K562 (cell line): ENCODE measurements at places on chromosomes 1 and 21. TPM values are rescaled to one million over a fixed set of nuclear protein-coding genes. Genes with fewer than 3 reads are reported as not detected.

DNA sequence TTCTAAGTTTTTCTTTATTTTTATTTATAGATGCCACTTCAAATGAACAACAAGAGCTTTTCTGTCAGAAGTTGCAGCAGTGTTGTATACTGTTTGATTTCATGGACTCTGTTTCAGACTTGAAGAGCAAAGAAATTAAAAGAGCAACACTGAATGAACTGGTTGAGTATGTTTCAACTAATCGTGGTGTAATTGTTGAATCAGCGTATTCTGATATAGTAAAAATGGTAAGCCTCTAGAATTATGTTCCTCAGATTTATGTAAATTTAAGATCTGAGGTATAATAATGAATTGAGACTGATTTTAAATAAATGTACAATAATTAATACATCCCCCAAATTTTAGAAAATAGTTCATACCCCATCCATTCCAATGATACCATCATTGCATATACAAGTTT lies 43.9 kb downstream of the PPP2R5A start:
- H3K36me3 ChIP-seq: peaks cover 48% of the 10 kb centered on the region; the same call in 2 of the 3 replicates
- H3K4me1 ChIP-seq: no peaks in the 10 kb centered on the region
- no peak overlapping the region for H3K4me3 ChIP-seq
- no peak overlapping the region for H3K27ac ChIP-seq
- DNase-seq: no peak

DNA sequence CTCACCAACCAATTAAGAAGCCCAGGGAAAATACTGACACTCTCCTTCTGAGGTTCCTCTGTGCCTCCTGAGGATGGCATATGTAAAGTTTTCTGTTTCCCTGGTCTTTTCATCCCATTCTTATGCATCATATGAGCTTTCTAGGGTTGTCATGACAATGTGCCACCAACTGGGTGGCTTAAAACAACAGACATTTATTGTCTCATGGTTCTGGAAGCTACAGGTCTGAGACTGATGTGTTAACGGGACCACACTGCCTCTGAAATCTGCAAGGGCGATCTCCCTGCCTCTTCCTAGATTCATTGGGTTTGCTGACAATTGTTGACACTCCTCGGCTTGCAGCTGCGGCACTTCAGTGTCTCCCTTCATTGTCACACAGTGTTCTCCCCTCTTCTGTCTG lies 308.4 kb downstream of the RGS7 start:
- H3K27ac ChIP-seq: no peak overlapping the region
- no peak overlapping the region for H3K4me3 ChIP-seq
- H3K27me3 ChIP-seq: no peaks in the 10 kb centered on the region
- H3K4me1 ChIP-seq: no peaks in the 10 kb centered on the region
- H3K36me3 ChIP-seq: no peaks in the 10 kb centered on the region

GRCh38 chr1:86913399-86913895 lies 479 bp downstream of the SELENOF start:
- no peaks in the 10 kb centered on the region for H3K27me3 ChIP-seq
- H3K36me3 ChIP-seq: peaks cover 35% of the 10 kb centered on the region
- peak overlapping the region; percentile 99 for H3K27ac ChIP-seq
- peak overlapping the region; percentile 86 for H3K4me3 ChIP-seq

DNA sequence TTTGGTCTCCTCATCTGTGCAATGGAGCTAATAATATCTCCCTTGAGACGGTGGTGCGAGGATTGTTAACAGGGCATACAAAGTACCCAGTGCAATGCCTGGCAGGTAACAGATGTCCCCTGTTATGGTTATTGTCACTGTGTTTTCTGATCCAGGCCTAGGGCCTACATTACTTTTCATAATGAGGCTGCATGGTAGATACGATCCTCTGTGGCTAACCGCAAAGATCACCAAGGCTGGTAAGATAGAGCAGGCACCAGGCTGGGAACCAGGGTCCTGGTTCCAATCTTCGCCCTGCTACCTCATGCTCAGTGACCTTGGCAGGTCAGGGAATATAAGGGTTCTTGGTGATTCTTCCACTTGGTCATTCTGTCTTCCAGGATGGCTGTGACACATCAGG lies 22.7 kb downstream of the KCNA2 start:
- no peaks in the 10 kb centered on the region for H3K4me1 ChIP-seq
- no peak for DNase-seq
- no peak overlapping the region for H3K27ac ChIP-seq
- H3K4me3 ChIP-seq: no peak overlapping the region
- peaks cover 58% of the 10 kb centered on the region for H3K27me3 ChIP-seq

DNA sequence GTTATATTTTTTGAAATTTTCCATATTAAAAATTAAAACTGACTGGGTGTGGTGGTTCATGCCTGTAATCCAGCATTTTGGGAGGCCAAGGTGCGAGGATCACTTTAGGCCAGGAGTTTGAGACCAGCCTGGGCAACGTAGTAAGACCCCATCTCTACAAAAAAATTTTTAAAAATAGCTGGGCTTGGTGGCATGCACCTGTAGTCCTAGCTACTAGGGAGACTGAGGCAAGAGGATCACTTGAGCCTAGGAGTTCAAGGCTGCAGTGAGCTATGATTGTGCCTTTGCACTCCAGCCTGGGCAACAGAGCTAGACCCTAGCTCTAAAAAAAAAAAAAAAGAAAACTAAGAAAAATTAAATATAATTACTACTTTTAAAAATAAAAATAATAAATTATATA lies 4.5 kb upstream of the SVBP start:
- H3K27ac ChIP-seq: no peak overlapping the region
- peaks cover 63% of the 10 kb centered on the region for H3K4me1 ChIP-seq
- H3K36me3 ChIP-seq: no peaks in the 10 kb centered on the region
- DNase-seq: no peak

- no peaks in the 10 kb centered on the region; the same call in 1 of the 2 replicates for H3K4me1 ChIP-seq
- no peak overlapping the region for H3K27ac ChIP-seq
- H3K36me3 ChIP-seq: no peaks in the 10 kb centered on the region
- H3K27me3 ChIP-seq: peaks cover 18% of the 10 kb centered on the region; the same call in 2 of the 3 replicates
- peak; percentile 65 for DNase-seq
Observed at GRCh38 chr1:18794561-18794960, 64.9 kb downstream of the TAS1R2 start.

DNA sequence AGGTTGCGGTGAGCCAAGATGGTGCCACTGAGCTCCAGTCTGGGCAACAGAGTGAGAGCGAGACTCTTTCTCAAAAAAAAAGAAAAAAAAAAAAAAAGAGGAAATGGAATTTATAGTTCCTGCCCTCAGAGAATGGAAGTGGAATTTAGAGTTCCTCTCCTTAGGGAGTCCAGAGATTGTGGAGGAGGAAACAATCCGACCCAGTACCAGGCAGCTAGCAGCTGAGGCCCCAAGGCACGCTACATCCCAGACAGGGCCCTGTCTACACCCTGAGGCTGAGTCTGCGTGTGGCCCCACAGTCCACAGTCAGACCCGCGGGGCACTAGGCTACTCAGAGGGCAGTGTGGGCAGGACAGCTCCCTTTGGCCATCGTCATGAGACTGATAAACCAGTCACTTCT lies 1.9 kb upstream of the MFN2 start:
- peaks cover 47% of the 10 kb centered on the region for H3K36me3 ChIP-seq
- DNase-seq: no peak
- H3K27me3 ChIP-seq: no peaks in the 10 kb centered on the region
- peaks cover 26% of the 10 kb centered on the region for H3K4me1 ChIP-seq

DNA sequence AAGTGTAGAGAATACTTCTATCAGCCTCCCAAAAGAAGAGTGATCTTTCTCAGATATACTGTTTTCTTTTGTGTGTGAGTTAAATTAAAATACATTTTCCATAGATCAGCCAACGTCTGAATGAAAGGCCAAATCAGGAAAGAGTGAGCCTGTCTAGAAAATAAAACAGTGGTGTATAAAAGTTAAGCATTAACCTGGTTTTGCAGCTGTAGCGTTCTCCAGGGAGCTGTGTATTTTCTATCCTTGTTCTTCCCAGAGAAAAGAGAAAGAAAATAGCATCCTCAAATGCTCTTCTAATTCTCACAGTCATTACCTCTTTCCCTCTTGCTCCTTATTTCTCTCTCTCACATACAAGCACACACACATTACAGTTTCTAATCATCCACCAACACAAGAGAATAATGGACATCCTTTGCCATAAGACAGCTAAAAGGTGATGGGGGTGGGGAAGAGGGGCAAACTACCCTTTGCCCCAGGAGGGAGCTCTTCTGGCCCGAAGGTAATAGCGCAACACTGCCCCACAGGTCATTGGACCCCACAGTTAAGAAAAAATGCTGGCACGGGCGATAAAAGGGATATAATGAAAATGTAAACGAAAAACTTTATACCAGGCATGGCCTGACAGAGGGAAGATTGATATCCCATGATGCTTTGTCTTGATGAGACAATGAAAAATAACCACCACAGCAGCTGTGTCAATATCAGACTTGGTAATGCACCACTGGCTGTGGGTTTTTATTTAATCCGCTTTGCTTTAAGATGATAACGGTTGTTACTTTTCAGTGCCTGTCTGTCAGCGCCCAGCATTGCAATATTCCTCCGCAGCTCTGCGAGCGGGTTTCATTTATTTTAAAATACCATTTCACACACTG lies 150.3 kb downstream of the NUF2 start:
- no peak for DNase-seq
- no peak overlapping the region for H3K4me3 ChIP-seq
- no peaks in the 10 kb centered on the region for H3K27me3 ChIP-seq
- H3K36me3 ChIP-seq: no peaks in the 10 kb centered on the region

DNA sequence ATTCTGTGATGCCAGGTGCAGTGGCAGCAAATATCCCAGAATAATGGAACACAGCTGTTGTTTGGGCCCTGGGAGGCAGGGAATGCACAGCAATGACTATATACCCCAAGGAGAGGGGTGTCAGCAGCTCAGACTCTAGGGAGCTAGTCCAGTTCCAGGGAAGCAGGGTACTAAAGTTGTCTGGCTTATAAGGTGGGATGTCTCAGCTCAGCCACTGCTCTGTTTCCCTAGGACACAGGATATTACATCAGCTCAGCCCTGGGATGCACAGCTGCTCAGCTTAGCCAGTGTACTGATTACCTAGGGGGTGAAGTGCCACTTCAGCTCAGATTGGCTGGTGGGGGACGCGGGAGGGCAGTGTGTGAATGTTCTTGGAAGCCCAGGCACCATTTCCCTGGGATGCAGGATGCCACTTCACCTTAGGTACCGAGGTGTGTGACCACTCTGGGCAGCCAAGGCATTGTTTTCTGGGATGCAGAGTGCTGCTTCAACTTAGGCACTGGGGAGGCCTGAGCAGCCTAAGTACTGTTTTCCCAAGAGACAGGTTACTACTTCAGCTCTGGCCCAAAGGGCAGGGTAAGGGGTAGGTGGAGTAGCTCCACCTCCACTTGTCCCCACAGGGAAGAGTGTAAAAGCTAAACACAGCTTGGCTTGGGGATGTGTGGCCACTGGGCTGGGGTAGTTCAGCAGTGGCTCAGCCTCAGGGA lies 59.4 kb downstream of the DIPK1A start:
- no peaks in the 10 kb centered on the region for H3K36me3 ChIP-seq
- H3K4me3 ChIP-seq: no peak overlapping the region
- no peak overlapping the region for H3K27ac ChIP-seq

DNA sequence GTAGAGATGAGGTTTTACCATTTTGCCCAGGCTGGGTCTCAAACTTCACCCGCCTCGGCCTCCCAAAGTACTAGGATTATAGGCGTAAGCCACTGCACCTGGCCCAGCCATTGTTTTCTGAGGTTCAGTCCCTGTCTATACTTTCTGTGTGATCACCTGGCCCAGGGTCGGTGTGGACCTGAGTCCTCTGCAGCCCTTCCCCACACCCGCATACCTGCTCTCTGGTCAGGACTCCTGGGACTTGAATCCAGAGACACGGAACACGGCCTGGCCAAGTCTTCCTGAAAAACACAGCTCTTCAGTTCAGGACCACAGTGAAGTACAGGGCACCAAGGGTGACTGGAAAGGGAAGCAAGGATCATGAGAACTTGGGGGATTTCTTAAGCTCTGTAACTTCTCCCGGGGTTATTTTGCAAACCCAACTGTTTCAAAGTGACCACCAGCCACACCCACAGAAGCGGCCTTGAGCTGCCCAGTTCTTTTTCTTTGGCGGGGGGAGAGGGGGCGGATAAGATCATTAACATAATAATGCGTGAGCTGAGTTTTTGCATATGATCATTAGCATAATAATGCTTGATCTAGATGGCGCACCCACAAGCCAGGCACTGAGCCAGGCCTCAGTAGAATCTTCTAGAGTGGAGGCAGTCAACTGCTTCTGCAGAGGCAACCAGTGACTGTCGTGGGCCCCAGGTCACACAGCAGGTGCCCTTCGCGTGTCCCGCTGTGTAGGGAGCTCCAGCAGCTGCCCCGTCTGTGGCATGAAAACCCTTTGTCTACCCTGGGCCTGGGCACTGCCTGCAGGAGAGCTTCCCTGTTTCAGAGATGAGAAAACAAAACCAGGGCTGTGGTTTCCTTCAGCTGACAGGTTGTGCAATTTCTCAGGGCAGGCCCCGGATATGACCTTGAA lies 1.7 kb upstream of the NADK start:
- peak; percentile 77 for DNase-seq
- H3K36me3 ChIP-seq: peaks cover 25% of the 10 kb centered on the region
- peak overlapping the region; percentile 94 for H3K27ac ChIP-seq
- no peaks in the 10 kb centered on the region for H3K27me3 ChIP-seq
- H3K4me3 ChIP-seq: no peak overlapping the region

DNA sequence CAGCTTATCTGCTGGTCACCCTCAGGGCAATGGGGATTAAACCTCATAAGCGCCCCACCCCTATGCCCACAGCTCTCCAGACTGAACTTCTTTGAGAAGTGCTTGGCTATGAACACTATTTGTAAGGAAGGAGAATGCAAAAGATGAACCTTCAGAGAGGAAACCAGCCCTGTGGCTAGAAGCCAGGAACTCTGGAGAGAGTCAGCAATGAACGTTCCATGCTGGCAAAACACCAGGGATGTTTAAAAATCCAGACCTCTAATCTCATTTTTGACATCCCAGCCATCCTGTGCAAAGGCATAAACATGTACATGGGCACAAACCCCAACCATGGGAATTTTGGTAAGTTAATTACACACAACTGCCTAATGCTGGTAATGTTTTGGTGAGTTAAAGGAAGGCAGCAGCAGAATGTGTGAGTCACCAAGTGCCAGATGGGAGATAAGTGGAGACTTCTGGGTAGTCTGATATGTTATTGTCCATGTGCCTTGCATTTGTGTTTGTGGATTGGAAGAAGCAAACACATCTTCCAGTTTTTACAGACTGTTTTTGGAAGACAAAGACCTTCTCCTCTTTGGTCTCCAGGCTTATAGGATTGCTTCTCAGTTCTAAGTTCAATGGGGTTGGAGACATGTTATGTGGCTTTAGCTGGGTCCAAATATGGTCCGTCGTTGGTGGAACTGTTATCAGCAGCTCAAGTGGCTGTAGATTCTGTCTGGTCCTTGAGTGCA lies 174.1 kb upstream of the ETV3 start:
- peak; percentile 43 for DNase-seq
- no peak overlapping the region for H3K4me3 ChIP-seq

GRCh38 chr1:111370871-111371270 lies 56.7 kb downstream of the OVGP1 start:
- no peak overlapping the region for H3K27ac ChIP-seq
- DNase-seq: no peak
- no peaks in the 10 kb centered on the region for H3K27me3 ChIP-seq
- H3K36me3 ChIP-seq: no peaks in the 10 kb centered on the region
- no peak overlapping the region for H3K4me3 ChIP-seq
- H3K4me1 ChIP-seq: no peaks in the 10 kb centered on the region

CORT gene
- 0.51 TPM in 1 of 2 replicates, not detected in the other for total RNA-seq

MUL1 gene
- 32.9 and 34.6 TPM in 2 replicates for total RNA-seq
